ENCODE measurements at places on chromosomes 3 and 15.

DNA sequence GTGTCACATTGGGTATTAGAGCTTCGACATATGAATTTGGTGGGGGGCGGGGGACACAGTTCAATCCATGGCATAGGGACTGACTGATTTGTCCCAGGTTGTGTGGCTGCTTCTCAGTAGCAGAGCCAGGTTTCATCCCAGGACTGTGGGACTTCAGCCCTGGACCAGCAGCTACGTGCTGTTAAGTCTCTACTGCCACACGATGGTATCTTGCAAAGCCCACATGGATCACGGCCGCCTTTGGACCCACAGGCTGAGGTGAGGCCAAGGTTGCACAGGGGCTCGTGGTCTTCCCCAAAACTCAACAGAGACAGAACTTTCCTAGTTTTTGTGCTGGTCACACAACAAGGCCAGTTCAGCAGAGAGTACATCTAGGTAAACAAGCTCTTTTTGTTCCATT lies 97.4 kb downstream of the LRRK1 start:
- no peak for DNase-seq

- DNase-seq: no peak
Measured at GRCh38 chr15:100055821-100056220, 286.0 kb downstream of the ADAMTS17 start.

DNA sequence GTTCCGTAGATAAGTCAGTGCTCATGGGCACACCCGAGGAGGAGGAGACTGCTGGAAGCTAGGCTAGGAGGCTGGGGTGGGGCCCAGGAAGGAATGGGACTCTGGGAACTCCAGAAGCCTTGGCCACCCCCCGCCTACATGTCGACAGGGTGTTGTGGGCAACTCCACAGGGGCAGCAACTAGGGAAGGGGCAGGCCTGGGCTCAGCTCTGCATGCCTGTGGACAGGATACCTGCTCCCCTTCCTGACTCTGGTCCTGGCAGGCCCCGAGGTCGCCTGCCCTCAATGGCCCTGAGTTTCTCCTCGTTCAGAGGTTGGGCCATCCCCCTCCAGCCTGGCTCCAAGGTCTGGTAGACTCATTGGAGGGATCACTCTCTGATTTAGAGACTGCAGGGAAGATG lies 138.9 kb upstream of the LINGO1 start:
- DNase-seq: no peak

- DNase-seq: no peak
Measured at GRCh38 chr3:195877136-195877715, 31.1 kb downstream of the TNK2 start.

DNA sequence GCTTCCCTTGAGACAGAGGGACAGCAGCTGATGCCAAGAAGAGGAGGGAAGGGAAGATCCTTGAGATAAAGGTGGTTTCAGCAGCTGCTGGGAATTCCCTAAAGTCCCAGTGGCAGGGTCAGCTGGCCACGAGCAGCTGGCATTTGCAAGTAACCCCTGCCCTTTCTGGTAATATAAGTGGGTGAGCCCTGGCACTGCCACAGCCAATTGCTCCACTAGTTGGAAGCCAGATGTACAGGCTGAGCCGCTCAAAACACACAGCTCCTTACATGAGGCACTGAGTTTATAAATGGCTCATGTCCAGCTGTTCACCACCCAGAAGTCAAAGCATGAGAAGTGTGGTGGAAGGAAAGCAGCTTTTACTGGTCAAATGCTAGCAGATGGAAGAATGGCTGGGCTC lies 35.4 kb downstream of the PRR20G start:
- no peak for DNase-seq

Data from stimulated activated naive B cell treated with anti-CD40 and anti-IgM and Interleukin-4, amounts not matched to agents 10 μg/mL and 1 μg/mL and 100 μg/mL, for 72 hours (primary cell).